Sciatic nerve (tissue), 2 donors: ENCODE measurements at places on chromosomes 2 and 18.
A peak's percentile ranks its signal among the peaks of the same experiment; 100 is the strongest.

- DNase-seq, result peak; percentile 48
Measured at GRCh38 chr2:26170795-26171194, 2.1 kb upstream of the GAREM2 start.

- no peak for DNase-seq
Measured at GRCh38 chr2:201964631-201965206, 68.9 kb upstream of the FZD7 start.

DNA sequence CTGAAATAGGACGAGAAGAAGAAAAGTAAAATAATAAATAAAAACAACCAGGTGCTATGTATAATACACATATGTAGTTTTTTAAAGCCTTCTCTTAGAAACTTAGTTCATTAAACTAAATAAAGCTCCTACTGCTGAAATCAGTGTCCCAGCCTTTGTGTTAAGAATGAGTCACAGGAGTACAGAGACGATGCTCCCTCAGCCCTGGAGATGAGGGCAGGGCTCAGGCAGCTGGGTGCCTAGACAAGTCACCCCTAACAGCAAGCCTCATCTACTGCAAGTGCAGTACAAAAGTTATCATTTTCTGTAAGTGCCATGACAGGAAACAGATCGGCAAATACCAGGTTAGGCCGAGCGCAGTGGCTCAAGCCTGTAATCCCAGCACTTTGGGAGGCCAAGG lies 18.2 kb downstream of the KIDINS220 start:
- DNase-seq, result no peak

DNA sequence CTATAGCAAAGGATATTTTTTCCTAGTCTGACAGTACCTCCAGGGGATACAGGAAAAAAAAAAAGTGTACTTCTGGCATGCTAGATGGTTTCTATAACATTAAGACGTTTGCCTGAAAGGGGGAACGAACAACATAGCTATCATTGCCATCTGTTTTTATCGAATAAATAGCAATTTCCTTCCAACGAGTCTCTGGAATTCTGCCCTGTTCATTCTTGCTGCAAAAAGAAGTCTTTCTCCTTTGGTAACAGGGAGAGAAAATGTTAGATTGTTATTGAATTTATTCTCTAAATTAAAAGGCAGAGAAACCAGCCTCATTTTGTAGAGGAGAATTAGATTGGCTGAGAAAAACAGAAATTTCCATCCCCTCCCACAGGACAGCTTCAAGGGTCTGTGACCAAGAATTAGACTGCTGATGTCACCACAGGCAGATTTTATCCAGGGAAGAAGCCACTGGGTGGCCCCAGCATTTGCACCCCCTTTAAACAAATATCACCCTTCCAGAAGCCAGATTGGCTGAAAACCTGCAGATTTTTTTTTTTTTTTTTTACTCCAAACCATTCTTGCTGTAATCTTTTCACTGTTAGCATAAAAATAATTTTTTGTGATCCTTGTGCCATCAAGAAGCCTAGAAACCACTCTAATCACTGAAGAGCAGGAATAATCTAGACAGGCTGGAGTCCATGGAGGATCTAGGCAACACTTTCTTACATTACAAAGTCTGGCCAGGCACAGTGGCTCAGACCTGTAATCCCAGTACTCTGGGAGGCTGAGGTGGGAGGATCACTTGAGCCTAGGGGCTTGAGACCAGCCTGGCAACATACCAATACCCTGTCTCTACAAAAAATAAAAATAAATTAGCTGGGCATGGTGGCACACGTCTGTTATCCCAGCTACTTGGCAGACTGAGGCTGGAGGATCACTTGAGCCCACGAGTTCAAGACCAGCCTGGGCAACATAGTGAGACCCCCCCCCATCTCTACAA lies 12.0 kb downstream of the WDFY1 start:
- no peak for DNase-seq

DNA sequence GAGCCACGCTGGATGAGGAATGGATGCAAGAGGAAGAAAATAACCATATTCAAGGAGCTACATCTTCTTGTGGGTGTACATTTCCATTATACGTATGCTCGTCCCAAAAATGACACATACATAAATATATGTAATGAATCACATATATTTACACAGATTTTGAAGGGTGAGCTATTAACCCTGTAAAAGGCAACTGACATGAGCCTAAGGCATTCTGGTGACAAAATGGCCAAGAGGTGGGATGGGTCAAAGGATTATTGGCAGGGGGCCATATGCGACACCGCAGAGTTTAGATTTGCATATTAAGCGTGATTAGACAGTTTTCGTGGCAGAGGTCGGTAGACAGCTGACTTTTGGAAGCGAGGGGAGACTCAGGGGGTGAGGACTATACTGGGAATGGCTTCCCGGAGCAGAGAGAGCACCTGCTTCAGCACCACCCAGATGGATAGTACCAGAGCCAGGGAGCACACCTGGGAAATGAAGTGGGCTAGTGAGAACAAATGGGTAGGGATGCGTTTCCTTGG lies 431 bp upstream of the CNRIP1 start:
- DNase-seq, result no peak

DNA sequence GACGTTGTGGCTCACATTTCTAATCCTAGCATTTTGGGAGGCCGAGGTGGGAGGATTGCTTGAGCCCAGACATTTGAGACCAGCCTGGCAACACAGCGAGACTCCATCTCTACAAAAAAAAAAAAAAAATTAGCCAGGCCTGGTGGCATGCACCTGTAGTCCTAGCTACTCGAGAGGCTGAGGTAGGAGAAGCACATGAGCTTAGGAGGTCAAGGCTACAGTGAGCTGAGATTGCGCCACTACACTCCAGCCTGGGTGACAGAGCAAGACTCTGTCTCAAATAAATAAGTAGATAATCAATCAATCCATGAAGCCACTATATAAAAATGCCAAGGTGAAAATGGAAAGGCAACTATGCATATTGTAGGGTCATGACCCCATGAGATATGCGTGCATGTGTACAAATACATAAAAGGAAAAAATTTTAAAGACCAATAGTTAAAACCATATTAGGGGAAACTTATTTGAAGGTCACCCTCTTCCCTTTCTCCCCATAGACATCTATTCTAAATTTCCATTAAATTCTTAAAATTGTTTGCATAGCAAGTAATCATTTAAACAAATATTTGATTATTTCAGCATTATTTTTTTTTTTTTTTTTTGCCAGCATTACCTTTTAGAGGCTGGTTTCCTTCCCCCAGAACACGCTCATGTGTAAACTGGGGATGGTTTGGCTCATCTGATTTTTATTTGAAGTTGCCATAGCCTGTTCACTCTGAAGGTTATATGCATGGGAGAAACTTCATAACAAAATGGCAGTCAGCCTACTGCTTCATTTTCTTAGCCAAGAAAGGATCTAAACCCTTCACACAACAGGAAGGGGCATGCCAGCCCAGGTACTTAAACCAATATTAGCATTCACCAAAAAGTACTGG lies 37.3 kb upstream of the TMEM247 start:
- no peak for DNase-seq

DNA sequence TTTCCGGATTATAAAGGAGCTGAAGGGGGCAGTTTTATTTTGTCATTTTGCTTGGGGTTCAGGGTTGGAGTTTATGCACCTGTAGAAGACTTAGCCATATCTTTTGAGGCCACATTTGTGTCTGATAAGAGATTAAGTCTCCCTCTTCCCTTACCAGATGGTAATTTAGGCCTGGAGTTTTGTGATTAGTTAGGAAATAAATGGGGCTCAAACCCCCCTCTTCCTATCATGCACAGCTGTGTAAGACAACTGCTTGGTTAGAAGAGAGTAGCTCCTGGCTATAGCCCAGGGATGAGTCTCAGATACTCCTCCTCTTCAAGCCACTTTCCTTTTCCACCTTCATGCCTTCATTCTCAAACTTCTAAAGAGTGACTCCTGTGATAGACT lies 802 bp upstream of the SAP130 start:
- DNase-seq, result no peak

GRCh38 chr2:127087791-127088495 lies 19.0 kb downstream of the BIN1 start:
- DNase-seq, result no peak

GRCh38 chr18:26386002-26386401 lies 159.8 kb downstream of the TAF4B start:
- no peak for DNase-seq

DNA sequence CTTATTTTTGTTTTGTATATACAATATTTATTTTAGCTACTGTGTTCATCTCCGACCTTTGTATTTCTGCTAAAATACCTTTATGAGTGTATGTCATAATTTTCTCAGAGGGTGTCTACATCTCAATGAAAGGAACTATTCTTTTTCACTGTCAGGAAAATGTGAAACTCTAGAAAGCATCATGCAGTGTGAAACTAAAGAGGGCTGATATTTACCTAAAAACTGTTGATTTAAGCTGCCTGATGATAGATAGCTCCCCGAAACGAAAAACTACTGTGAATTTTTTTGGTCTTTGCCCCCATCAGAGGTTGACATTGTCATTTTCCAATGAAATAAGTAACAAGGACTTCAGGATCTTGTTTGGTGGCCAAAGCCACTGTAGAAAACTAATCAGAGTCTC lies 38.8 kb downstream of the TMEM178A start:
- DNase-seq, result no peak

GRCh38 chr2:204796581-204796980 lies 251.3 kb downstream of the PARD3B start:
- no peak for DNase-seq

GRCh38 chr18:78970774-78971333 lies 8.8 kb upstream of the SALL3 start:
- no peak for DNase-seq

- no peak for DNase-seq
Measured at GRCh38 chr2:44746856-44747615, 194.5 kb upstream of the SIX3 start.

DNA sequence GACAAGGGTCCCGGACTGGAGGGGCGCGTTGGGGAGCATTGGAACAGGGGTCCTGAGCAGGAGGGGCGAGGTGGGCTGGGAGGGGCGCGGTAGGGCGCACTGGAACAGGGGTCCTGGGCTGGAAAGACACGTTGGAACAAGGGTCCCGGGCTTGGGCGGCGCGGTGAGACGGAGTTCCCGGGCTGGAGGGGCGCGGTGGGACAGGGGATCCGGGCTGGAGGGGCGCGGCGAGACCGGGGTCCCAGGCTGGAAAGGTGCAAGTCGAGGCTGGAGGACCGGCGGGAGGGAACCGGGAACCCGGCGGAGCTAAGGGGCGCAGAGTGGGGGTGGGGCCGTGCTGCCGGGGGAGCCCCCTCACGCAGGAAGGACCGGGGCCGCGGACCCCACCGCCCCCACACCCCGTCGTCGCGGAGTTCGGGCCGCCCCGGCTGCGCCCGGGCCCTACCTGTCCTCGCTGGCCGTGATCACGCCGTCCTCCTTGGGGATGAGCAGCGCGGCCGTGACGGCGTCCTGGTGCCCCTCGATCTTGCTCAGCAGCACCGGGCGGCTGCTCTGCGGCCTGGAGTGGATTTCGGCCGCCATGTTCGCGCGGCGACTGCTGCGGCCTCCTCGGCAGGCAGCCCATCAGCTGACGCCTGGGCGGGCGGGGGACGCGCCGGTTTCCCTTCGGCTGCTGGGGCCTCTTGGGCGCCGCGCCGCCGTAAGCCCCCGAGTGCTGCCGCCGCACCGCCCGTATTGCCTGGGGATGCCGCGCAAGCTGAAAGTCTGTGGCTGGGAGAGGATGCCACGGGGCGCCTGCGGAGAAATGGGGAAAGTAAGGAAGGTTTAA lies at the start of gene WDFY1:
TSS of gene WDFY1 (minus strand) at position 633 of the 829 bp plus-strand sequence. CDS start at position 582, 51 bp downstream.
- DNase-seq, result peak; percentile 93

DNA sequence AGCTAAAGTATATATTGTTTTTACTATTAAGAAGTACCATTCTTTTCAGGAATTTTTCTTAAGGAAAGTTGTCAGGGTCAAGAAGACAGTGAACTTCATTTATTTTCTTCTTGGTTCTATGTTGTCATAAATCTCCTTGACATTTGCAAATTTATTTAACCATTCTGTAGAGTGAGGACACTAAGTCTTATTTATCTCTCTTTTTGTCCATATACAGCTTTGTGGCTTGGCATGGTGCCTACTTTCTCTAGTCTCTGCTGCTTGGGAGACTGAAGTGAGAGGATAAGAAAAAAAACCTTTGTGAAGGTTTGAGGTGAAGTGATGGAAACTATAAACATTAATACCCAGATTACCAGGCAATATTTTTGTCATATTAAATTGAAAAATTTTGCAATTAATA lies 1389.4 kb downstream of the SUCLG1 start:
- DNase-seq, result no peak

- DNase-seq, result no peak
Measured at GRCh38 chr18:70634576-70635147, 345.8 kb downstream of the SOCS6 start.

GRCh38 chr2:200408428-200409316 lies 101.2 kb downstream of the KCTD18 start:
- no peak for DNase-seq

DNA sequence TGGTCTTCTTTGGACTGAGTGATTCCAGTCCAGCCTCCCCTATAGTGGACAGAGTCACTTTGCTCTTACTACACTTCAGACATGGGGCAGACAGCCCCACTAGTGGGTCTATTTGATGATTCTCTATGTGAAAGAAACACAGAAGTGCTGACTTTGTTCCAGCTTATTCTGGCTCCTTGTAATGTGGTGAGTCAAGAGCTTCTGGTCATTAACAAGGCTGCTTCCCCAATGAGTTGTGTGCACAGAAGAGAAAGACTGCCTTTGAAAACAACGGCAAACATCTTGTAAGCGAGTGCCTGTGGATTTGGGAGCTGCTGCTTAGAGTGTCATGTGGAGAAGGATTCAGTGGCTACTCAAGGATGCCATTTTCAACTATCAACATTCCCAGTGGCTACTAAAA lies 39.1 kb downstream of the RMC1 start:
- no peak for DNase-seq

- no peak for DNase-seq
Measured at GRCh38 chr2:230953845-230954244, 28.8 kb upstream of the GPR55 start.

DNA sequence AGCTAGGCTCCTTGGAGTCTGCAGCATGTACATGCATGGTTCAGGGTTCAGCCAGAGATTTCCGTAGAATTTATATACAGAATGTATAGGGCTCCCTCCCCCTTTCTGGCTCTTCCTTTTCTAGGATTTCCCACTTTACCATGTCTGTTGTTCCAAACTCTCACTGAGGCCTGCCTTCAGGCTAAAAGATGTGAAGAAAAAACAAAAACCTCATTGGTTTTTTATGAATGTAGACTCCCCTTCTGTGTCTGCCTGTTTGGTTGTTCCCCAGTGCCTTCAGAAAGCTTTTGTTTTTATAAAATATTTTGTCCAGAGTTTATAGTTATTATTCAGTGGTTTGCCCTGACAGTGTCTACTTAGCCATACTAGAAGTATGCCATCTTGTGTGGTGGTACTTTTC lies 3.6 kb downstream of the NDUFV2 start:
- no peak for DNase-seq

GRCh38 chr18:59516356-59517155 lies 157.5 kb upstream of the LMAN1 start:
- DNase-seq, result no peak

GRCh38 chr2:134897932-134898331 lies 20.7 kb upstream of the CCNT2 start:
- no peak for DNase-seq

DNA sequence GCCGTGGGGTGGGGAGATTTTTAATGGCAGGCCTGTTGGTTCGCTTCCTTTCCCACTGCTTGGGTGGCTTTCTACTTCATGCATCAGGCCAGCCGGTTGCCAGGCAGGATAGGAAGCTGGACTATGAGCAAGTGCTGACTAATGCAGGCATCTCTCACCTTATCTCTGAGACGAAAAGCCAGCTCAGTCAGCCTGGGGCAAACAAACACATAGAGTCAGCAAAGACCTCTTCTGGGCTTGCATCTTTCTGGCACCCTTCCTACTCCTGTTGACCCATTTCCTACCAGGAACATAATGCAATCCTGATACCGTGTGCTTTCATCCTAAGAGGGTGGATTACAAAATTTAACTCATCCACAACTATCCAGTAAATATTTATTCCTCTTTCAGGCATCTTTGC lies 416.6 kb upstream of the MEX3C start:
- no peak for DNase-seq

GRCh38 chr2:124875627-124876244 lies 850.6 kb downstream of the CNTNAP5 start:
- DNase-seq, result no peak
